ENCODE measurements at places on chromosomes 3 and 15.

GRCh38 chr15:43196760-43197548 lies 11.8 kb downstream of the CCNDBP1 start:
- no peak for DNase-seq

- DNase-seq, result no peak
Observed at GRCh38 chr15:77494073-77494867, 73.6 kb downstream of the HMG20A start.

DNA sequence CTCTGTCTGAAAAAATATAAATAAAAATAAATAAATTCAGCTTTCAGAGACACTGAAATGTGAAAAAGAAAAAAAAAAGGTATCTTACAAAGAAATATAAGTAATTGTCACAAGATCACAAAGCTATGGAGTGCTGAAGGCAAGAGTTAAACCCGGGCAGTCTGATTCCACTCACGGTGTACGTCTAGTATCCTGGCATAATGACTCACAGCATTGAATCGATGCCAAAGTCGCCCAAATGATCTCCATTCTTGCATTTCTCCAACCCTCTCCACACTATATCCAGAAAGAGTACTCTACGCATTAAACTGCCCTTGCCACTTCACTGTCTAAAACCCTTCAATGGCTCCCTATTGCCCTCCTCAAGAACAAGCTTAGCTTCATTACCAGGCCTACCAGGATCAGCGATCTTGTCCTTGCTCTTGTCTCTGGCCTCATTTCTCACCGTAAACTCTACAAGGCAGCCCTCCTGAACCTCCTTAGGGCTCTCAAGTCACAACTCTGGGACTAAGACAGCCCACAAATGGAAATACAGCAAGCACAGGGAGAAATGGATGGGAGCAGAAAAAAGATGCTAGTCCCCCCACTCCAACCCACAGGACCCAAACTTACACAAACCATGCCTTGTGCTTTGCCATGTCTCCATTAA lies 7.7 kb downstream of the SUCLG2 start:
- DNase-seq, result no peak

- DNase-seq, result no peak
Observed at GRCh38 chr15:75431682-75432081, 19.8 kb downstream of the SIN3A start.

DNA sequence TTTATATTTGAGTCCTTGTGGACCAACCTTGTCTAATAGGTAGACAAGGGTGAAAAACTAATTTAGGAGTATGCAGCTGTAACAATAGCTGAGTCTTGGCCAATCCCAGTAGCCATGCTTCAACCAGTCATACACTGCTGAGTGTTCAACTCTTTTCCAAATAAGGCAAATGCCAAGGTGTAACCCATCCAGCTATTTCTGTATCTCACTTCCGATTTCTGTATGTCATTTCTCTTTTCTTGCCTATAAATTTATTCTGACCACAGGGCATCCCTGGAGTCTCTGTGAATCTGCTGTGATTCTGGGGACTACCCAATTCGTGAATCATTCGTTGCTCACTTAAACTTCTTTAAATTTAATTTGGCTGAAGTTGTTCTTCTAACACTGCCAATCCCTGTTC lies 93.2 kb downstream of the MAGI1 start:
- DNase-seq, result no peak

GRCh38 chr15:23118208-23118607 lies 18.4 kb downstream of the GOLGA6L1 start:
- no peak for DNase-seq

DNA sequence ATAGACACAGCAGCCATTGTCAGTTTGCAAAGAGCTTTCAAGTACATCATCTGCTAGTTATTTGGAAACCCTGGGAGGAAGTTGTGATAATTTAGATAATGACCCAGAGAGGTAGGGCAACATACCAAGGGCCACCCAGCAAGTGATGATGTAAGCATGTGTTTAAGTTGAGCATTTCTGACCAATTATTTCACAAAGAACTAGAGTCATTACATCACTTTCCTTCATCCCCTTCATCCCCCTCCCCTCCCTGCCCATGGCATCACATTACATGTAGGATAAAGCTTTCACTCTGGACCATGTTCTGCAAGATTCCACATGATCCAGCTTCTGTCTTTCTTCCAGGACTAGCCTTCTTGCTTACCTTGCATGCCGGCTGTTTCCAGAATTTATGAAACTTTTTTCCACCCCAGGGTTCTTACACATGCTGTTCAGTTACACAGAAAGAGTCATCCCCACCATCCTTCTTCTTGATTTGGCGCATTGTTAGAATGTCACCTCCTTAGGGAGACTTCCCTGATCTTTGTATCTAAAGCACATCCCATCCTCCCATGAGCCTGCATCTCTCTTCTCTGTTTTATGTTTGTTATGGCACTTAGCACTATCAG lies 71.3 kb downstream of the PTPRG start:
- DNase-seq, result no peak

GRCh38 chr15:58608129-58608590 lies 141.3 kb downstream of the ADAM10 start:
- no peak for DNase-seq

GRCh38 chr15:33028495-33028894 lies 166.0 kb downstream of the FMN1 start:
- no peak for DNase-seq

GRCh38 chr3:41881233-41881821 lies 80.6 kb downstream of the ULK4 start:
- no peak for DNase-seq

- peak; percentile 39 for DNase-seq
Observed at GRCh38 chr3:113531826-113532697, at the start of gene SIDT1. Gene SIDT1 (plus strand): TSS chr3:113532555. CDS start chr3:113533022, 467 bp downstream.

DNA sequence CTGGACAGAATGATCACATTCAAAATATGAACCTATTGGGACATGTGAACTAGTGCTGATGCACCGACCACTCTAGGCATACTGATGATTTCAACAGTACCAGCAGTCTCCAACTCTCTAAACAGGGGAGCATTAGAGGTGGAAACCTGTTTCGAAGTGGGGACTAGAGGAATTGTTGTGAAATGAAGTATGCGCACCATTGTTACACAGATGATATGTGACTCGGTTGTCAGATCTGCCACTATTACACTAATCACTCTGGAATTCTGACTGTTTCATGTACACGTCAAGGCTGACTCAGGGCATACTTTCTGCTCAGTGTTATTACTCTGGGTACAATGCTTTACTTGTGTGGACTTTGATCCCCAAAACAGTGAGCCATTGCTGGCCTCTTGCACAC lies 198.2 kb upstream of the UBE2E2 start:
- no peak for DNase-seq

DNA sequence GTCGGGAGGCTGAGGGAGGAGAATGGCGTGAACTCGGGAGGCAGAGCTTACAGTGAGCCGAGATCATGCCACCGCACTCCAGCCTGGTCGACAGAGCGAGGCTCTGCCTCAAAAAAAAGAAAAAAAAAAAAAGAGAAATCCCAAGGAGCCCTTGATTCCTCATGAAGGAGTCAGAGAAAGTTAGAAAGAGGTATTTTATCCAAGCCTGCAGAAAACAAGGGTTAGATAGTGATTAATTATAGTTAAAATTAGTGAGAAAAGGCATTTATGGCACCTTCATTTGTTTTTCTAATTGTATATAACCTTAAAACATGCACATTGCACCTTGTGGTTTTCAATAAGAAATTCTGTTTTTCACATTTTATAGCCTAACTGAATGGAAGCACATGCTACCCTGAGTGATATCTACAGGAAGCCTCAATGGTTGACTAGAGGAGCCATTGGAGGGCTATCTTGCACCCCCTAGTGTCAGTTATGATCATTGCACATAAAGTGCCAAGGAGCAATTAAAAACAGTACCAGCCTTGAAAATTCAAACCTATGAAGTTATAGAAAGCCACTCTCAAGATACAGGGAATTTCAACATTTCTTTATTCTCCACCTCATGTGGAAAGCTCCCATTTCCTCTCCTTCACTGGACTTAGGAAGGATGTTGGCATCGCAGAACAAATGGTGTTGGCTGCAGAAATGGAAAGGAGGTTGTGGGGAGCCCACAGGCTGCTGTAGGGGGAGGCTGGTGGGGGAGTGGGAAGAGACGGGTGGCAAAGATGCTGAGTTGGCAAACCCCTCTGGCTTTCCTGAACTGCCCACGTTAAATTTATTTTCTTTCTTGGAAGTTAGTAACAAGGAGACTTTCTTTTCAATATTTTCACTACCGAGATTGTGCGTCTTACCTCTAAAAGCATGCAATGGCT lies 48.5 kb downstream of the ITGA11 start:
- no peak for DNase-seq

- no peak for DNase-seq
Observed at GRCh38 chr3:152973575-152973974, 138.6 kb downstream of the P2RY1 start.

Measured in stimulated activated CD8-positive, alpha-beta memory T cell treated with anti-CD3 and anti-CD28 coated beads, Interleukin-7, amount 100 ng/mL, for 1 hour (primary cell).